ENCODE measurements at places on chromosomes 7 and 10.

GRCh38 chr7:70212281-70212680 is 614.0 kb downstream of the AUTS2 start:
- DNase-seq, result no peak

- no peak for DNase-seq
Observed at GRCh38 chr10:82027711-82028110, 152.7 kb downstream of the NRG3 start.

DNA sequence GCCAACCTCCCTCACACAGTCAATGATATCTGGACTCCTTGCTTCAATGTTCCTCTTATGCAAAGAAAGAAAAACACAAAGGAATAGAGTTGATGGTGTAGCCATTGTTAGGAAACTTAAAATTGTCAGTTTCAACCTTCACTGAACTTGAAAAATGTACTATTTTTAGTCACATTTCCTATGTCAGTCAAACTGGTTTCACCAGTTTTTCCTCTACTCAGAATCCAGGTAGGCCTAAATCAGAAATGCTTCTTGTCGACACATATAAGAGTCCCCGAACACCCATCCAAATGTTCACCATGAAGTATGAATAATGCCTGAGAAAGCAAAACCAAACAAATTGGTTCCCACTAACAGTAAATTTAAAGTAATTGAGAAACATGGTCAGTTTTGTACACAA is 42.4 kb upstream of the ZMYND11 start:
- DNase-seq, result no peak

DNA sequence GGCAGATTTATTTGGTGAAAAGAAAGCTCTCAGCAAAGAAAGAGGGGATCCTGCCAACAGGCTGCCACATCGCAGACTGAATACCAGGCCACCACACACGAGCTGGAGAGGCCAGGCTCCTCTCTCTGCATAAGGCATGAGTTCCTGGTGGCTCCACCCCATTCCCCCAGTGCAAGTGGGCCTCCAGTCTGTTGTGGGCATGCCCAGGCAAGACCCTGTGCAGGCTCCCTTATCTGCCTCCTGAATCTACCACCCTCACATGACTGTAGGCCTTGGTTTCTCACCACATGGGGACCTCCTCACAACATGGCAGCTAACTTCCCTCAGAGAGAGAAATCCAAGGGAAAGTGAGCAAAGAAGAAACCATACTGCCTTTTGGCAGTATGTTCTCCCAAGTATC is 26.7 kb upstream of the CUL1 start:
- no peak for DNase-seq

GRCh38 chr7:22250390-22250789 is 106.6 kb downstream of the RAPGEF5 start:
- no peak for DNase-seq

DNA sequence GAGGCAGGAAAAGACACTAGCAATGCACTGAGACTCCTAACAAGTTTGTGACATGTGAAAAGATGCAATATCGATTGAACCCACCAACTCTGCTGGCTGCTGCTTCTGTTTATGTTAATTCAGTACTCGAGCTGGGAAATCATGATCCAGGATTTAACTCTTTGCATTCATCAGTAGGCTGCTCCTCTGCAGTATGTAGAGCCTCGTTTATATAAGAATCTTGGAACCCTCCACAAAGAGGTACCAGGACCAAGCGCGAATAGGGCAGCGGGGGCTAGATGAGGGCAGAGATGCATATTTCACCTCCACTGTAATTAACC is 7.8 kb downstream of the PRKAG2 start:
- DNase-seq, result no peak

DNA sequence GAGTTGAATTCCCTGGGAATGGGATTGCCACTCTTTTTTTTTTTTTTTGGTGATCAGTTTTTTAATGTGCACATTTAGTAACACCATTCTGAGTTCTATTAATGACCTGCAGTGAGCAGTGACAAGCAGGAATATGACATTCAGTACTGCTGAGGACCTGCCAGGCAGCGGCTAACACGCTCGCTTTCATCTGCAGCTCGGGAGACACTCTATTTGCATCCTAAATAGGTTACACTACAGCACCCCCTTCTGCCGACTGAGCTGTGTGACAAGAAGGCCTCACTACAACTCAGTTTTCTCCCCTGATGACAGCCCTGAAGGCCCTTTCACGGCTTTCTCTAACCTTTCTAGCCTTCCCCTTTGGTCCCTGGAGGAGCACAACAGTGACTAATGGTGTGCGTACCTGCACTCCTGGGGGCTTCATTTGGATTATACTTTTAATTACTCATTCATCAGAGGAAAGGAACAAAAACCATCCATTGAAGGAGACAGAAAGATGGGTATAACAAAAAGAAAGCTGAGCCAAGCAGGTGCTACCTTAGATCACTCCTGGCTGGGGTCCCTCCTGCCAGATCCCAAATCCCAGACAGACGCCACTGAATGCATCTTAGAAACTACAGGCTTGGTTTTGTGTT is 872.4 kb downstream of the LRMDA start:
- DNase-seq, result no peak

DNA sequence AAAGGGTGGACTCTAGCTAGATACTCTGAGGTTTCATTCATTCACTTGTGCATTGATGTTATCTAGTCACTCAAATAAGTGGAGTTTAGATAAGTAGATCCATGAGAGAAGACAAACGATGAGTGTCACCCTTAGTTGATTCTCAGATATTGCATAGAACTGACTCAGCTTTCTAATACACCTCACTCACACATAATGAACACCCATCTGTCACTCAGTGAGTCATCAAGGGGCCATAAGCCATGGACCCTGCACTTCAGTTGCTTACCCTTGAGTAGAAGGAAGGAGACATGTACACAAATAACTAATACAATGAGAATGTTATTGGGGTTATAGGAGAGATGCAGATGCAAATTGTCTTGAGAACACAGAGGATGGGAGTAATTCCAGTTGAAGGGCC is 163.8 kb downstream of the SORCS3 start:
- no peak for DNase-seq

DNA sequence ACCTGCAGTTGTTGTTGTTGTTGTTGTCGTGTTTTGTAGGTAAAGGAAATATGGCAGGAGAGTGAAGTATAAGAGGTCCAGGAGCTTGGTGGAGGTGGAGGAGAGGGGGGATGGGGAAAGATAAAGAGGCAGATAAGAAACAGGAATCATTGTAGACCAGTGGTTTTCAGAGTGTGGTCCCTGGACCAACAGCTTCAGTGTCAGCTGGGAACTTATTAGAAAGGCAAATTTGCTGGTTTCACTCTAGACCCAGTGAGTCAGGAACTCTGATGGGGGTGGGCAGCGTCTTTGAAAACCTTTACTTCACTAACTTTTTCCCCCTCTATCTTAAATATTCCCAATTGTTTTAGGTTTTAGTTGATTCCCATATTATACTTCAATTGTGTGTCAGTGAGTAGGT is 241.5 kb downstream of the AUTS2 start:
- no peak for DNase-seq

- no peak for DNase-seq
Observed at GRCh38 chr7:147765301-147765700, 825.3 kb upstream of the C7orf33 start.

GRCh38 chr7:43792471-43793150 is 34.1 kb downstream of the BLVRA start:
- no peak for DNase-seq
